BJ (cell line): ENCODE measurements at places on chromosomes 4 and X. TPM values are rescaled to one million over a fixed set of nuclear protein-coding genes. Genes with fewer than 3 reads are reported as not detected.

DNA sequence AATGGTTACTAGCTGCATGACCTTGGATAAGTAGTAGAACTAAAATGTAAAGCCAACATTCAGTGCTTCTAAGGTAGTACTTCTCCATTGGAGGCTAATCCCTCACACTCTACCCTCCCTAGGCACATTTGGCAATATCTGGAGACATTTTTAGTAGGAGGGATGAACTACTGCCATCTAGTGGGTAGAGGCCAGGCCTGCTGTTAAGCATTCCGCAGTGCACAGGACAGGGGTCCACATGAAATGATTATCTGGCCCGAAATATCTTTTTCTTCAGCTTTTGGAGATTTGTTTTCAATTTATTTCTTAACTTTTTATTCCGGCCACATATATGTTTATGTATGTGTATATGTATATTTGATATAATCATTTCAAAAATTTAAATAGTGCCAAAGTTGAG, 36.0 kb upstream of the SPANXC start:
- no peak for DNase-seq

- no peak for DNase-seq
Measured at GRCh38 chr4:82071951-82072350, 301.8 kb downstream of the HNRNPD start.

DNA sequence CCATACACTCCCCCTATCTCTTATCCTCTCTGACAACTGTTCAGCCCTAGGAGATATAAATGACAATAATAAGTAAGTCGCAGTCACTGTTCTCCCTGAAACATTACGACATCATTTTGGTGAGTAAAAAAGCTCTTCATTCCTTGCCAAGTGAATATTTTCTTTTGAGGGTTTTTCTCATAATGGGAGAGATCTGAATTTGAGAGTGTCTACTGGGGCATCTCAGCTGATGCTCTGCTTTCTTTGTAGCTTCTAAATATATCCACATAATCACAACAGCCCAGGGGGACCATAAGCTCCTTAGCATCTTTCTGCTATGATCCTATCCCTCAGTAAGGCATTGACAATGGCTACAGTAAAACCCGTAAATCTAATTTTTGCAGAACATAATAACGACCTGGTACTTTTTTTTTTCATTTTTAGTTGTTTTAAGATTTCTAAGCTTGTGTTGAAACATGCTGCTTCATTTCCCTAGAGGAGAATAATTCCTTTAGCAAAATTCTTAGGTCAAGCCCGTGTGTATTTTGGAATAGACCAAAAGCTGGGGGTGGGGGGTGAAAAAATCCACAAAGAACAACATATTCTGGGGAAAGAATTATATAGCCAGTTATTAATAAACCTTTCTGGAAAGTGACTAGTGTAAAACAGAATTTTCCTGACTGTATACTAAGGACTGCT, 78.1 kb upstream of the GPM6B start:
- DNase-seq, result no peak

DNA sequence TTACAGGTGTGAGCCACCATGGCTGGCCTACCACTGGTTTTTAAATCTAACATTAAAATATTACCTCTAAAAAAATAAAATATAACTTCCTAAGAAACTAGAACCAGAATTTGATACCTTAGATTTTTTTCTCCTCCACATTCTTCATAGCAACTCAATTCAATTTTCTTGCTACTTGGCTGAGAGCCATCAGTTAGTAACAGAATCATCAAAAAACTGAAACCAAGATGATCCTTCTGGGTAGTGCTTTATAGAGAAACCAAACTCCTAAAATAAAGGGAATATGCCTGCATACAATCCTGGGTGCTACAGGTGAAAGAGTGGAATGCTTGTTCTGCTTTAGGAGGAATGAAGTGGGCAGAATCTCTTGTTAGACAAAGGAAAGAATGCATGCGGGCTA, 64.4 kb downstream of the RPS3A start:
- no peak for DNase-seq

- DNase-seq, result no peak
Measured at GRCh38 chrX:40866893-40867292, 131.6 kb upstream of the MED14 start.

GRCh38 chrX:53686151-53686885, at the start of gene HUWE1:
HUWE1 (minus strand) TSS chrX:53686719; CDS start chrX:53654107, 32,612 bp downstream.
- no peak for DNase-seq

DNA sequence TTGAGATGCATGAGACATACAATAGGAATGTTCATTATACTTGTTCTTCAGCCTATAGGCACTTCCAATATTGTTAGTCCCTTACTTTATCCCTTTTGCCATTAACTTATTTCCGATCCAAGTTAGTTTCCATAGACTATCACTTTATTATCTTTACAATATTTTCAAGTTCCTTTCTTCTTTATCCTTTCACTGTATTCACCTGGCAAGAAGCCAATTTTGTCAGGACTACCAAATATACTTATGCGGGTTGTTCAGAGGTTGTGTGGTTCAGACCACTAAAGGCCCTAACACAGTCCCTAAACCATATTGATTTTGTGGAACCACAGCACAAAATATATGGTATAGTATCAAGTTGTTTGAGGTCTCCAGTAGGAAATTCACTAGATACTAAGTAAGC, 245.0 kb upstream of the HTR2C start:
- DNase-seq, result no peak

GRCh38 chr4:113358784-113359183, 309.3 kb downstream of the ANK2 start:
- no peak for DNase-seq

- no peak for DNase-seq
Measured at GRCh38 chrX:45761920-45762319, 561.2 kb upstream of the DIPK2B start.

GRCh38 chr4:176774852-176775251, 17.9 kb downstream of the VEGFC start:
- no peak for DNase-seq

DNA sequence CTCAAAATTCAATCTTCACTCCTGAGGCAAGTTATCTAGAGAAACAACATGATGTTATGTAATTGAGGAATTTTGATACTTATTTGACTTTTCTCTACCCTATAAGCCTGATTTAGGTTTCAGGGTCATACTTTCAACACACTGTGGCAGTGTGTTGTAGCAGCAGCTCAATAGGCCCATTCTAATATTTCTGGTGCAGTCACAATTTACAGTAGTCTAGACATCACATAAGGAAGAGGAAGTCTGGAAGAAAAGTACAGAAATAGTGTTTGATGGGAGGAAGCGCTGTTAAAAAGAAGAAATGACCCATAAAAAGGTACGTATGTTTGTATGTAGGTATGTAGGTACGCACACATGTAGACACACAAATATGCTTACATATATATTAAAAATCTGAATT, 194.3 kb downstream of the ARHGAP24 start:
- DNase-seq, result no peak

GRCh38 chrX:38896724-38897298, 95.6 kb downstream of the MID1IP1 start:
- no peak for DNase-seq

- no peak for DNase-seq
Measured at GRCh38 chr4:55125087-55125721, at the start of gene KDR. KDR (minus strand) TSS chr4:55125595; CDS start chr4:55125293, 302 bp downstream.

DNA sequence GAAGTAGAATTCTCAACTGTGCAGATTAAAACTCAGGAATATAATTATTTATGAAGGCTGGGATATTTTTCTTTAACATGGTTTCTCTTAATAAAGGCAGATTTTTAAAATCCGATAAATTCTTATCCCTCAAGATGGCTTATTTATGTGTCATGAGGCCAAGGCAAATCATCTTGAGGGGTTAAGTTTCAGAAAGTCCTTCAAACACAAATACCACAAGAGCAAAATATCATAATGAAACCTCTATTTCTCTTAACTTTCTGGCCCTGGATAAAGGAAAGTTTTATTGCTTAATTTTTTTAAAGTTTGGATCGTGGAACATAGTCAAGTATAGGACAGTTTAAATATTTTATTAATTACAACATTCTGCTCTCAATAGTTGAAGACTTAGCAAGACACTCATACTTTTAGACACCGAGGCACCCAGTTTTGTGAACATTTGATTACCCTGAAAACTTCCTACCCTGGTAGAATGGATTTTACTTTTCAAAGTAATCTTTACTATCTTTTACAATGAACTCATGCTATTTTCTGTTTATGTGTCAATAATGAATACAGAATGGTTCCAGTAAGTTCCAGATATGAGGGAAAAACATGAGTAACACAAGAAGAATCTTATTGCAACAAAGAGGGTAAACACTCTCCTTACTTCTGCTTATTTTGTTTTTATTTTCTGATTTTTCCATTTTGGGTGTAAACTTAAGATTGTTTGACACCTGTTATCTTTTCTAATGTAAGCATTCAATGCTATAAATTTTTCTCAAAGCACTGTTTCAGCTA, 200.7 kb upstream of the IL15 start:
- no peak for DNase-seq

GRCh38 chr4:183936047-183936446, 30.9 kb downstream of the STOX2 start:
- DNase-seq, result no peak

- DNase-seq, result no peak
Measured at GRCh38 chrX:110568441-110568840, 209.8 kb downstream of the RTL9 start.

- no peak for DNase-seq
Measured at GRCh38 chr4:112279025-112279881, 6.5 kb downstream of the TIFA start.

DNA sequence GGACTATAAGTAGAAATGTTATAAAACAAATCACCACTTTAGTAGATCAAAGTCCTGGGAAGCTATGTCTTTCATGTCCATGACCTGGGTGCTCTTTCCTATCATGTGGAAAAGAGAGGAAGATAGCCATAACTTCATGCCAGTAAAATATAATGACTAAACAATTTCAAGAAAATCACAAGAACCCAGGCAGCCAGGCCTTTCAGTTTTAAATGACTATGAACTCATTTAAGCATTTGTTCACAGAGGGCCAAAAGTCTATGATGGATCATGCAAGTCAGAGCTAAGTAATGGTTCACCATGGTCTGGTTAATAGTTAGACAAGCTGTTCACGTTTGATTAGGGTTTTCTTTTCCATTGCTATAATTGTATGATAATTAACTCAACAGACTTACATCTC, 155.8 kb downstream of the PPARGC1A start:
- no peak for DNase-seq

DNA sequence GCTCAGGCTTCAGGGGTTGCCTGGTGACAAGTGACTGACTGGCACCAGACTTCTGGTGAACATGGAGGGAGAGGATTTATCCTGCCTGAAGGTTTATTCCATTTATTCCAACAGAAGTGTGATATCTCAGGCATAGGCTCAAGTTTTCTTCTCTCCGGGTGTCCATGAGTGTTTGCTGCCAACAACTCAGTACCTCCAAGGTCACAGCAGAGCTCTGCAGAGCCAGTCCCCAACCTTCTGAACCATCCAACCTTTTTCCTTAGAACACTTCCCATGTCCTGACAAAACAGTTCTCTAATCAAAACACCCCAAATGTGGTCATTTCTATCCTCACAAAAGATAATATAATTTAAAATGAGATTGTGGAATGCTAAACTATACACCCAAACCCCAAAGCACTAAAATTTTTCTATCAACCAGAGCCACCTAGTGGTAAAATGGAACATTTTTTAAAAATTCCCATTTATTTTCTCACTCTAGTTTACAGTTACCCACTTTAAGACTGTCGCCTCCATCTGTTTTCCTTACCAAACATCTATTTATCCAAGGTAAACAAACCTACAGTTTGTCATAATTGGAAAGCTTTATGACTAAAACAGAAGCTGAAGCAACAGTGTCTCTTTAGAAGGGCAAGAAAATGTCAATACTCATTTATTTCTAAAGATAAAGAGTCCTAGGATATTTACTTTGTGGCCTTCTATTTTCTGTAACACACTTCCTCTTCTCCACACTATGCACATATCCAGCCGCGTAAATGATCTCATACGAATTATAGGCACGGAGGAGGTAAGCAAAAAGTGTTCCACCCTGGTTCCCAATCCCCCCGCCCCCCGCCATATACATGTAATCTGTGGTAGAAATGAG, 39.5 kb downstream of the TMEM154 start:
- DNase-seq, result no peak

GRCh38 chrX:100409610-100410590, at the start of gene PCDH19:
PCDH19 (minus strand) TSS chrX:100410273; CDS start chrX:100408597, 1,676 bp downstream.
- DNase-seq, result no peak

- no peak for DNase-seq
Measured at GRCh38 chr4:138674209-138674608, 341.4 kb upstream of the NOCT start.

Gene FGF5
- polyA plus RNA-seq, result 31.1 and 43.7 TPM in 2 replicates

Gene ADGRG4
- 0.01 TPM in 2 replicates for polyA plus RNA-seq

Gene IL1RAPL1
- 0.02 and 0.10 TPM in 2 replicates for polyA plus RNA-seq

Gene SGMS2
- polyA plus RNA-seq, result 22.6 and 40.0 TPM in 2 replicates

Gene MAGEA12
- not detected in 2 replicates for polyA plus RNA-seq

Gene RASSF6
- polyA plus RNA-seq, result not detected in 2 replicates

Gene RHOH
- polyA plus RNA-seq, result not detected in 2 replicates

Gene STBD1
- polyA plus RNA-seq, result 4.2 and 4.4 TPM in 2 replicates

Gene CENPC
- 3.6 and 6.4 TPM in 2 replicates for polyA plus RNA-seq
